ENCODE measurements at places on chromosomes 1 and 21. TPM values are rescaled to one million over a fixed set of nuclear protein-coding genes. Genes with fewer than 3 reads are reported as not detected.

DNA sequence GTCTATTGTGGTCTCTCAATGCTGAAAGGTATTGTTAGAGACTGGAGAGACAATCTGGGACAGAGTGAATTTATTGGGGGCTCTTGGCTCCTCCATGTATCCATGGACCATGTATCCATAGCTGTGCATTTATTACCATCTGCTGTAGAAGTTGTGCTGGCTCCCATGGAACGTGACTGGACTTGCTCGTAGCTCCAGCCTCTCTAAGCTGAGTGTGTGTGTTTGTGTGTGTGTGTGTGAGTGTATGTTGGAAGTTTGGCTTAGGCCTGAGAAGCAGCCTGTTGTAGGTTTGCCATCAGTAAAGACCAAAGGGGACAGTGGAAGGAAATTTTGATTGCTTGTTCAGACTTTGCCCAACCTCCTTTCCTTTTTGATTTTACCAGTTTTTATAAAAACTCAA lies 105.7 kb upstream of the USP24 start:
- H3K27me3 ChIP-seq: no peaks in the 10 kb centered on the region
- no peak for DNase-seq
- H3K4me1 ChIP-seq: peaks cover 3% of the 10 kb centered on the region
- H3K4me3 ChIP-seq: no peak overlapping the region
- no peaks in the 10 kb centered on the region for H3K36me3 ChIP-seq

GRCh38 chr21:29650523-29651022 lies 289.2 kb downstream of the GRIK1 start:
- no peak for DNase-seq
- no peaks in the 10 kb centered on the region for H3K27me3 ChIP-seq
- H3K27ac ChIP-seq: no peak overlapping the region

DNA sequence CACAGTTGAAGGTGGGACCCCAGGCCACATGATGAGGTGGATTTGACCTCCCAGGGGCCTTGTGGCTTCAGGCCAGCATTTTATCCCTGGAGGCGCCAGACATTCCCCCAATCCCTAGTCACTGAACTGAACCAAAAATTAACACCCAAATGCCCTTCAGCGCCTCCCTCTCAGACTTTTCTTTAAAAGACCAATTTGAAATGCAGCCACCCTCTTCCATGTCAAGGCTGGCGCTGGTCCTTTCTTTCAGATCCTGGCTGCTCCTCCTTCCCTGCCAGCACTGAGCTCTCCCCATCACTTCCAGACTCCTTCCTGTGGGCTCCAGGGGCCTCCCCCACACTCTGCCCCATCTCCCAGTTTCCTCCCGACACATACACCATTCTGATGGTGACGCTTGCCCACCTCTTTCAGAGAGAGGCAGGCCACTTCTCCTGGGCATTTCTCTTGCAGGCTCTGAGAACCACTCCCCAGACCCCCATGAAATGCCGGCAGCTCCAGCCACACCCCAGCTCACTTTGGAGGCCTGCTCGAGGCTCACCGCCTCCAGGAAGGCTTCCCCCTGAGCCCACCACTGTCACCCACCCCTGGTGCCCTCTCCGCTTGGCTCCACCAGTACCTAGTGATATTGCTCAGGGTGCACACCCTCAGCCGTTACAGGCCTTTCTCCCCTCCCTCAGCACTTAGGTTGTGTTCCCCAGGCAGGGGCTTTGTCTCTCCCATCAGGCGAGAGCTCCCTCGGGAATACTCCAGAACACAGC lies 27.0 kb downstream of the NAV1 start:
- H3K27me3 ChIP-seq: no peaks in the 10 kb centered on the region
- no peak for DNase-seq
- no peaks in the 10 kb centered on the region for H3K36me3 ChIP-seq
- H3K4me1 ChIP-seq: no peaks in the 10 kb centered on the region

- no peaks in the 10 kb centered on the region for H3K36me3 ChIP-seq
- no peaks in the 10 kb centered on the region for H3K27me3 ChIP-seq
- H3K27ac ChIP-seq: no peak overlapping the region
Observed at GRCh38 chr21:35743571-35743970, 316.8 kb downstream of the SETD4 start.

DNA sequence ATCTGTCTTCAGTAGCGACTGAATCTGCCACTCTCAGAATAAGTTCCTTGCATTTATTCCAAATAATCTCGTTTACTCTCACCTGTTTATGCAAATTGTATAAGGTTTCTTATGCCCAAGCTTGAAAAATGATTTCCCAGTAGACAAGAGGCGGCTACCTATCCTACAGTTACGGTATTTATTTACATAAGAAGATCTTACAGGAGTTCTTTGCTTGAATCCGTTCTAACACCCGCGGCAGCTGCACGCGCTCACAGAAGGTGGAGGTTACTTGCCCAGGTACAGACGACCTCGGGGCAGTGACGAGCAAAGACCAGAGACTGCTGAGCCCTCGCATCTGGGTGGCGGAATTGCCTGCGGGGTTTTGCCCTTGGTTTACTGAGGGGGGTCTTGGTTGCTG lies 79.9 kb downstream of the SKI start:
- H3K27me3 ChIP-seq: no peaks in the 10 kb centered on the region
- peaks cover 35% of the 10 kb centered on the region for H3K4me1 ChIP-seq
- no peak for DNase-seq
- no peaks in the 10 kb centered on the region for H3K36me3 ChIP-seq

DNA sequence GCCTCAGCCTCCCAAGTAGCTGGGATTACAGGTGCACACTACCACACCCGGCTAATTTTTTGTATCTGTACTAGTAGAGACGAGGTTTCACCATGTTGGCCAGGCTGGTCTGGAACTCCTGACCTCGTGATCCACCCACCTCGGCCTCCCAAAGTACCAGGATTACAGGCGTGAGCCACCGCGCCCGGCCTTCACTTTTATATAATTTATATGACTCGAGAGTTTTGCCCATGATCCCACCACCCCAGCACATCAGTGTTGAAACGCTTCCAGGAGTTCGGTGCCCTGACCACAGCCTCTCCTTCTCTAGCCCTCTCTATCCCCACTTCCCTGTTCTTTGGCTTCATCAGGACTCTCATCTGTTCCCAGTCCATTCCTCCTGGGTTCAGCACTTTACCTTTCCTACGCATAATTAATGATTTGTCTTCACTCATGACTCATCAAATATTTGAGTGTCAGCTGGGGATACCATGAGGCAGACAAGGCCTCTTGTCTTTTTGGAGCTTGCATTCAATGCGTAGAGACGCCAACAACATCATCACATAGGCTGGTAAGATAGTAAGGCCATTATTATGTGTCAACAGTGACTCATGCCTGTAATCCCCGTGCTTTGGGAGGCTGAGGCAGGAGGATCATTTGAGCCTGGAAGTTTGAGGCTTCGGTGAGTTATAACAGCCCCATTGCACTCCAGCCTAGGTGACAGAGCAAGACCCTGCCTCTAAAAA lies 1.4 kb downstream of the PMF1 start:
- H3K27ac ChIP-seq: peak overlapping the region; percentile 97
- no peak for DNase-seq
- H3K4me3 ChIP-seq: peak overlapping the region; percentile 76

- no peaks in the 10 kb centered on the region for H3K4me1 ChIP-seq
- H3K4me3 ChIP-seq: no peak overlapping the region
- H3K36me3 ChIP-seq: no peaks in the 10 kb centered on the region
- DNase-seq: no peak
- no peak overlapping the region for H3K27ac ChIP-seq
Observed at GRCh38 chr1:22216210-22216883, 73.5 kb upstream of the WNT4 start.

GRCh38 chr1:214192825-214193643 lies 87.9 kb upstream of the SMYD2 start:
- no peaks in the 10 kb centered on the region for H3K36me3 ChIP-seq
- H3K27me3 ChIP-seq: peaks cover 24% of the 10 kb centered on the region
- H3K27ac ChIP-seq: no peak overlapping the region
- no peak for DNase-seq

DNA sequence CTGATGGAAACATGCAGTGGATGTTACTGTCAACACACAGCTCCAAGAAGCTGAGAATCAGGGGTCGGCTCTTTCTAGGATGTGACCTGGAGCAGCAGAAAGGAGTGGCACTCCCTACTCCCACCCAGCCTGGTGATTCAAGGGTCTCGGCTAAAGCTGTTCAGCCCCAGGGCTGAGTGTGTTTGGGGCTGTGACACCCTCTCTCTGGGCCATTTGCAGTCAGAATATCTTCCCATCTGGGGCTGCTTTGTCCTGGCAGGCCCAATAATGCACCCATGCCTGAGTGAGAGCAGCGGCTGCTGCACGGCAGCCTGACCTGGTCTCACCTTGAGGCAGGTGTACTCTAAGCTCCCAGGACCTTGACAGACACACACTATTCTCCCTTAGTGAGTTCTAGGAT lies 52.5 kb upstream of the AJAP1 start:
- H3K4me1 ChIP-seq: no peaks in the 10 kb centered on the region
- peaks cover 6% of the 10 kb centered on the region for H3K27me3 ChIP-seq
- H3K4me3 ChIP-seq: no peak overlapping the region
- no peak overlapping the region for H3K27ac ChIP-seq
- no peaks in the 10 kb centered on the region for H3K36me3 ChIP-seq

GRCh38 chr1:38139738-38140487 lies 93.3 kb upstream of the POU3F1 start:
- peaks cover 2% of the 10 kb centered on the region for H3K27me3 ChIP-seq
- no peak for DNase-seq
- H3K4me1 ChIP-seq: peaks cover 27% of the 10 kb centered on the region
- no peak overlapping the region for H3K4me3 ChIP-seq
- no peaks in the 10 kb centered on the region for H3K36me3 ChIP-seq

DNA sequence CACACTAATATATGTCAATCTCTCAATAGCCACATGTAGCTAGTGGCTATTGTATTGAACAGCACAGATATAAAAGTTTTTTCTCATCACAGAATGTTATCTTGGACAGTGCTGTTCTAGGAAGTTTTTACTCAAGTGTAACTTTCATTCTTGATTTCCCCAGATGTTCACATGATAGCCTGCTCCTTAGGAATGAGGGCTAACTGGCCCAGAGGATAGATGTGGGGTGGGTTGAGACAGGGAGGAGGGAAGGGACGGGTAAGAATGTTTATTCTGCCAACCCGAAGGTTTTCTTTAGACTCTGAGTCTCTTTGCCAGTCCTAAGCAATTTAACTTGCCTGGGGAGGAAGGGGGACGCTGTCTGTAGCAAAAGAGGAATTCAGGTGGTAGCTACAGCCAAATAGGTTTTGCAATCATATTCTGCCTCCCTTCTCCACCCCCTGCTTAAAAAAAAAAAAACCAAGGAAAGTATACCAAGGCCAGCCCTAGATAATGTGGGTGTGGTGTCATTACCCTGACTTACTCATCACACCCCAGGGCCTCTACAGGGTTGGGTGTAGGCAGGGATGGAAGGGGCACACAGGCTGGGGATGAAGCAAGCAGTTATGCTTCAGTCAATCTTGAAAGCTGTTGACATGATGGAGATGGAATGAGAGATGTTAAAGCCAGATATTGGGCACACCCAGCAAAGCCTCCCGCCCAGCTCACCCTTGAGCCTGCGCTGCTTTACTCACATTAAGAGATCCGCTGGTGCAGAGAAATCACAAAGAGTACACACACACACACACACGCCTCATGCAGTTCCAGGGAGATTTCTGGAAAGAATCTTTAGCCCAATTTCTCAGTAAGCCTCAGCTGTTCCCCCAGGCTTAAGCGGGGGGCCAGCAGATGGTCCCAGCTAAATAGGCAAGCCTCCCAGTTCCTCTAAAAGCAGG lies 59.9 kb downstream of the PLXNA2 start:
- DNase-seq: no peak
- H3K36me3 ChIP-seq: no peaks in the 10 kb centered on the region
- no peak overlapping the region for H3K4me3 ChIP-seq

DNA sequence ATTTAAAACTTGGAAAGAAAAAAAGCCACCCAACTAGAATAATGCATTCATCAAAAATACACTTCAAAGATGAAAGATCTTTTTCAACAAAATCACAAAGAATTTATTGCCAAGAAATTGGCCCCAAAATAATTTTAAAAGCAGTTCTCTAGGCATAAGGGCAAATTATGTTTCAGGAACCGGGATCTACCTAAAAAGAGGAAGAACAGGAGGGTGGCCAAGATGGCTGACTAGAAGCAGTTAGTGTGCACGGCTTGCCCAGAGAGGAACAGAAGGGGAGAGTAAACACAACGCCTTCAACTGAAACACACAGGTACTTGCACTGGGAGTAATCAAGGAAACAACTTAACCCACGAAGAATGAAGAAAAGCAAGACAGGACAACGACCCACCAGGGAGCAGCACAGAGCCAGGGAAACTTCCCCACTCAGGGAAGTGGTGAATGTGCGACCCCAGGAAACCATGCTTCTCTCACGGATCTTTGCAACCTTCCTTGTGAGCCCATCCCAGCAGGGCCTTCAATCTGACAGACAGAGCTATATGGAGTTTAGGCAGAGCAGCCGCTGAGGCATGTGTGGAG lies 46.1 kb downstream of the ACKR1 start:
- H3K36me3 ChIP-seq: no peaks in the 10 kb centered on the region
- no peak overlapping the region for H3K4me3 ChIP-seq
- no peak overlapping the region for H3K27ac ChIP-seq
- H3K27me3 ChIP-seq: no peaks in the 10 kb centered on the region
- no peaks in the 10 kb centered on the region for H3K4me1 ChIP-seq

Gene OR6N2
- not detected for total RNA-seq

Gene ILDR2
- 0.08 TPM for total RNA-seq

Gene CD244
- not detected for total RNA-seq

Gene CHIA
- not detected for total RNA-seq

Gene SELENBP1
- total RNA-seq: 5.9 TPM

Gene SH3BP5L
- 23.9 TPM for total RNA-seq

Gene IARS2
- total RNA-seq: 106 TPM

Gene CELA2B
- not detected for total RNA-seq

Measured in Panc1 (cell line).